NCI-H187 treated with DMSO at 0.1 percent for 48 hours (cell line): ENCODE measurements at places on chromosomes 12 and 14.

DNA sequence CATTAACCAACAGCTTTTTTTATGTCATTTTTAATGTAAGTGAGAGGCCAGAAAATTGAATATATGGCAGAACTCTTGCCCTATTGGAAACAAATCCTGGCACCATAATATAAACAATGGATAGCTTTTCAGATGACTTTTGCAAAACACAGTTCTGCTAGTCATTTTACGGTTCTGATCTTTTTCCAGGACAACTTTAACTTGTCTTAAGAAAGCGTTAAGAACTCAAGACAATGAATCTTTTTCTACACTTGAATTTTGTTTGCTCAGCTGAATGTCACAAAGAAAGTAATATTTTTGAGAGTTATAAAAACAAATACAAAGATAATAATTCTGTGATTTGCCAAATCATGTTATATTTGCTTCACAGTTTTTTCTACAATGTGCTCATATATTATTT is 13.2 kb downstream of the KERA start:
- DNase-seq = no peak

GRCh38 chr12:16796168-16796567 is 190.2 kb upstream of the LMO3 start:
- no peak for DNase-seq

- no peak for DNase-seq
These were observed 51.7 kb downstream of the BEGAIN start for GRCh38 chr14:100535287-100536120.

- DNase-seq = no peak
These were observed 96.1 kb downstream of the PLXNC1 start for GRCh38 chr12:94244165-94245133.

GRCh38 chr12:105933671-105934665 is 204.8 kb downstream of the NUAK1 start:
- no peak for DNase-seq

GRCh38 chr12:38587594-38587993 is 271.0 kb downstream of the ALG10B start:
- no peak for DNase-seq

DNA sequence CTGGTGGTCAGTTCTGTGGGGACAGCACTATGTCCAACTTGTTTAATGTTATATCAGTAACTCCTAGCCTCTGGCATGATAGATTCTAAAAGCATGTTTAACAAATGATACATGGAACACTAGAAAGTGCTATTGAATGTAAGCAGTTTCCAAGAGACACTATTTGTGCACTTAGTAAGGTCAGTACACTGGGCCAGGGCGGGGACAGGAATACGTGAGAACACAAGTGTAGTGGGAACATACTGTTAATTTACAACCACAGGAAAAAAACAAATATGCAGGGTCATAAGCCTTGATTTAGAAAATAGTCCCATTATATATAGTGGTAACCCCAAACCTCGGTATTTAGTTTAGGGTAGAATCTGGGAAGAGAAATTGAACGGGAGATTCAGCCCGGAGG is 88.9 kb upstream of the SLC38A2 start:
- DNase-seq = no peak

DNA sequence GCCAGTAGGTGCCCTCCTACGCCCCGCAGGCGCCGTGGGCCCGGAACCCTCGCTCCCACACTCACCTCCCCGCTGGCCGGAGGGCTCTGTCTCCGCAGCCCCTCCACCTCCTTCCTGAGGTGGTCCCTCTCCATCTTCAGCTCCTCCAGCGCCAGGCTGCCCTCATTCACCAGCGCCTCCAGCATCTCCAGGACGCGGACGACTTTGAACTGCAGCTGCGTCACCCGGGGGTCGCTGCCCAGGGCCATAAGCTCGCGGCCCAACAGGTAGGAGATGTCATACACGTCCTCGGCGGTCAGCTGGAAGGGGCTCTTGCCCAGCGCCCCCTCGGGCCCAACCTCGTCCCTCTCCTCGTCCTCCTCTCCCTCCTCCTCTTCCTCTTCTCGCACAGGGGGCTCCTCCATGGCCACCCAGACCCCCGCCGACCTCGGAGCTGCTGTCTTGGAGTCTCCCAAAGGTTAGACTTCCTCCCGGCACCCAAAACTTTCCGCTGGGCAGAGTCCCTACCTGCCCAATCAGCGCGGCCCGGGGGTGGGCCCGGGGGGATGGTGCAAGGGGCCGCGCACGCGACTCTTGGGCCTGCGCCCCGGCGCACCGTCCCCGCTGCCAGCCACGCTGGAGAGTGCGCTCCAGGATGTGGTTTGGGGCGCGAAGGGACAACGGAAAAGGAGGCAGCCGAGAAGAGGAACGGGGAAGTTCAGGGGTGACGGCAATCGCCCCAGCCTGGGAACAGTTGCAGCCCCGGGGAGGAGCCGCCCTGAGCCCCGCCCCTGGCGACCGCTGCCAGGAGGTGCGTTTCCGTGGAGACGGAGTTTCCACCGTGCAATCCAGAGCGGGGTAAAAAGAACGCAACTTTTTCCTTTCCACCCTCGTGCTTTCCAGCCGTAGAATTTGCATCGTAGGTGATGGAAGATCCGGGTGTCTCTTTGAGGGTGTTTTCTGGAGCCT is at the start of gene RILPL2:
Gene RILPL2, minus strand, starts transcription at position 668 of the 948 bp plus-strand sequence. Its CDS starts 264 bp downstream, at position 404.
- no peak for DNase-seq

DNA sequence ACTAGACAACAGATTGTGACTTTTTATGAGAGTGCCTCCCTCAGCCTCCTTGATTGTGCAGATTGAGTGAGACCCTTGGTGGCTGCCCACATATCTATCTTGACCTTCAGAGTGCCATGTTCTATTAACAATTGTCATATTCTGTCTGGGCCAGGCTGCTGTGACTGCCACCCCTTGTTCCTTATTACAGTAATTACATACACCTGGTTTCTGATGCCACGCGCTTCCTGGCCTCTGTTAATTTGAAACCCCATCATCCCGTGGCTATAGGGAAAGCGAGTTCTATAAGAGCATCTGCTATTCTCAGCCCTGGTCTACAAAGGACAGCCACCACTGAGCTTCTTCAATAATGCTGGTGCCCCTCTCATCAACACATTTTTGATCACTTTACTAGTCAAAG is 228.7 kb downstream of the PCNX1 start:
- no peak for DNase-seq

DNA sequence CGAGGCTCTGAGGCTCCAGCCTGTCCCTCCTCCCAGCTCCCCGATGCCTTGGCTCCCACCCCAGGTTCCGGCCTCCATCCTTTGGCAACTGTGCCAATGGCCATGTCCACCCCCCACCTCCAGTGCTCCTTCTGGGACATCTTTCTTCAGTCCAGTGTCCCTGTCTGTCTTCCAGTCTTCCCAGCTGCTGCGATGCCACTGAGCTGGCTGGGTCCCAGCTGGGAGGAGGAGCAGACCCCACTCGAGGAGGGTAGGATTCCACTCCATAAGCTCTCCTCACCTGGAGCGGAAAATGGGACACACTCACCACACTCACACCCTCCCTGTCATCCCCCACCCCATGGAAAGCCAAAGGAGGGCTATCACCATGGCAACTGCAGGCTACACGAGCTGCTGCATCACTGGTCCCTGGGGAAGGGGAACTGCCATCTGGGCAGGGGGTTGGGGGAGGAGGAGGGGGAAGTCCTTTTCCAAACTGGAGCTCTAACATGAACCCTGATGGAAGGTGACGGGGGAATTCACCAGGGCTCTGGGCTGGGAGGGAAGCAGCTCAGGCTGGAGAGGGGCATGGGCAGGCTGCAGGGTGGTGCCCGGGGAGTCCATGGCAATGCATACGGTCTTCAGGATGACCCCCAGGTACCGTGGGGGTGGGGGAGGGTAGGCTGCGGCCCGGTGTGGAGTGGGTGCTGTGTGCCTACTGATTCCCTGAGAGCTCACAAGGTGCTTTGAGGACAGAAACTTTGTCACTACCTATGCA is 94.3 kb downstream of the LRRC74A start:
- DNase-seq = peak; percentile 88

GRCh38 chr12:46660276-46660675 is 165.5 kb downstream of the SLC38A4 start:
- DNase-seq = no peak

DNA sequence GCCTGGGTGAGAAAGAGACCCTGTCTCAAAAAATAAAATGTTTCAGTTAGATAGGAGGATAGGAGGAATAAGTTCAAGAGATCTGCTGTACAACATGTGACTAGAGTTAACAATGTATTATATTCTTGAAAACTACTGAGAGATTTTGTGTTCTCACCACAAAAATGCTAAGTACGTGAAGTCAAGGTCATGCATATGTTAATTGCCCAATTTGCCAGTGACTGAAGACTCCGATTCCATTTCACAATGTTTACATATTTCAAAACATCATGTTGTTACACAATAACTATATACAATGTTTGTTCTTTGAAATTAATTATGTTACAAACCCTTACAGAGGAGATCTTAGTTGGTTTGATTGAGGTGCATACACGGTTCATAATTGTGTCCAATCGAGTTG is 52.1 kb downstream of the SLC15A4 start:
- DNase-seq = no peak

- no peak for DNase-seq
These were observed 270.1 kb downstream of the ADGRD1 start for GRCh38 chr12:131223791-131224225.

DNA sequence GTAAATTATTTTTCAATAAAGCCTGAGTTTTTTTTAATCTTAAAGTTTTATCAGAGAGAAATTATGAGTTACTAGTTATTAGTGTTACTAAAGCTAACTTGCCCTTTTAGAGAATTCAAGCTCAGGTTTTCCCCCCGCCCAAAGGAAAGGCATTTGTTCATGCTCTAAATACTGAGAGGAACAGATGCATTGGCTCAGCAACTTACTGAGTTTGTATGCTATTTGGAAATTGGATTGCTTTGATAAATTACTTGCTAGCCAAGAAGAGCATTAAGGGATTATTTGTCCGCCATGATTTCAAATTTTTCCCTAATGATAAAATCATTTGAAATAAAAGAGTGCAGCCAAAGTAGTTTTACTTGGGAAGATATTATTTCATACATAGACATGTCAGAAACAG is 149.4 kb downstream of the METTL25 start:
- no peak for DNase-seq

- DNase-seq = no peak
These were observed 12.2 kb downstream of the RPH3A start for GRCh38 chr12:112803620-112804282.

- no peak for DNase-seq
These were observed 11.1 kb downstream of the ACTN1 start for GRCh38 chr14:68968051-68968450.

DNA sequence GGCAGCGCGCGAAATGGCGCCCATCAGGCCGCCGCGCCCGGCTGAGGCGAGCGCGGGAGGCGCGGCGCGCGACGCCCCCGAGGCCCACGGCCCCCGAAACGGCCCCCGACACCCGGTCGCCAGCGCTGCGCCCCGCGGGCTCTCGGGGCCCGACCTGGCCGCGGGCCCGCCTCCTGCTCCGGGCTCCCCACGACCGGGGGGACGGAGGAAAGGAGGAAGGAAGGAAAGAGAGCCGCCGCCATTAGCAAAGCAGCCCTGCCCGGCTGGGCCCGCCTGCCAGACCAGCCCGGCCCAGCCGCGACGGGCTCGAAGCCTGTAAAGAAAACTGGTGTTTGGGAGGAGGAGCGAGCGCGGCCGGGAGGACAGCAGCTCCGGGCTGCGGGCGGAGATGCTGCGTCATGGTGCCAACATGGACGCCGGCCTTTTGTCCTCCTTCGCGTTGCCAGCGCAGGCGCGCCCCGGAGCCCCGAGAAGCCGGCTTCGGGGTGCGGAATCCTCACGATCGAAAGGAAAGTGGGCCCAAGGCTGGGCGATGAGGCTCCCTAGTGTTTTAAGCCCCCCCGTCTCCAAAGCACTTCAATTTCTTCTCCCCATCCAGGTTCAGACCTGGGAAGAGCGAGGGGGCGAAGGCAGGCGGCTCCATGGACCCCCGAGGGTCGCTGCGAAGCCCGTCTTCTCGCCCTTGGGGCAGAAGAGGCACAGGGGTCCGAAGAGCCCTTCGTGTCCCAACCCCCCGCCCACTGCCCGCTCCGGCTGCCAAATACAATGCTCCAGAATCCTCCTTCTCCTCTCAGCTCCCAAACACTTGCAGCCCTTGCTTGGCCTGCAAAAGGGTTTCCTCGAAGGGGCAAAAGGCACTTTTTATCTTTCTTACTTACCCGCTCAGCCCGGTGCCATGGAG is 2.9 kb upstream of the SETD1B start:
- DNase-seq = no peak

- DNase-seq = no peak
These were observed 935.5 kb downstream of the TMTC2 start for GRCh38 chr12:83622205-83622604.

GRCh38 chr12:81974762-81975161 is 215.6 kb upstream of the PPFIA2 start:
- no peak for DNase-seq

DNA sequence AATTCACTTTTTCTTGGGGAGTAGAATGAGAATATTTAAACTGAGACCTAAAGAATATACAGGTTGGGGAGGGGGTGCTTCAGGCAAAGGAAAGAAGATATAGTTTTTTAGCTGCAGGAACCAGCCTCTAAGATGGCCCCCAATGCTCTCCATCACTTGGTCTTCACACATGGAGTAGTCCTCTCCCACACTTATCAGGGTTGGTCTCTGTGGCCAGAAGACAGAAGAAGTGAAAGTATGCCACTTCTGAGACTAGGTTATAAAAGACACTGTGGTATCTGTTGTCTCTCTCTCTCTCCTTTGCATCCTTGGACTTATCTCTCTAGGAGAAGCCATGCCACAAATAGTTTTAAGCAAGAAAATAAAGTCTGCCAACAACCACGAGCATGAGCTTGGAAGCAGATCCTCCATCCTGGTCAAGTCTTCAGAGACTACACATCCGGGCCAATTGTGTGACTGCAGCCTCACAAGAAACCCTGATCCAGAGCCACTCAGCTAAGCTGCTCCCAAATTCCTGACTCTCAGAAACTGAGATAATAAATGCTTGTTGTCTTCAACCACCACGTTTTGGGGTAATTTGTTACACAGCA is 18.0 kb downstream of the PUS7L start:
- no peak for DNase-seq

DNA sequence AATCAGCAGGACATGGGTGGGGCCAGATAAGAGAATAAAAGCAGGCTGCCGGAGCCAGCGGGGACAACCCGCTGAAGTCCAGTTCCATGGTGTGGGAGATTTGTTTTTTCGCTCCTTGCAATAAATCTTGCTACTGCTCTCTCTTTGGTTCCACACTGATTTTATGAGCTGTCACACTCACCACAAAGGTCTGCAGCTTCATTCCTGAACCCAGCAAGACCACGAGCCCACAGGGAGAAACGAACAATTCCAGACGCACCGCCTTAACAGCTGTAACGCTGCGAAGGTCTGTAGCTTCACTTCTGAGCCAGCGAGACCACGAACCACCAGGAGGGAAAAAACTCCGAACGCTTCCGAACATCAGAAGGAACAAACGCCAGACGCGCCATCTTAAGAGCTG is 2.8 kb upstream of the CNIH1 start:
- no peak for DNase-seq
